ENCODE measurements at places on chromosomes 1 and 21. TPM values are rescaled to one million over a fixed set of nuclear protein-coding genes. Genes with fewer than 3 reads are reported as not detected.

GRCh38 chr1:69569175-69569541, 1.4 kb downstream of the LRRC7 start:
- no peak for DNase-seq

The ASCL5 gene
- not detected for total RNA-seq

The PCSK9 gene
- 1.2 TPM for total RNA-seq

DNA sequence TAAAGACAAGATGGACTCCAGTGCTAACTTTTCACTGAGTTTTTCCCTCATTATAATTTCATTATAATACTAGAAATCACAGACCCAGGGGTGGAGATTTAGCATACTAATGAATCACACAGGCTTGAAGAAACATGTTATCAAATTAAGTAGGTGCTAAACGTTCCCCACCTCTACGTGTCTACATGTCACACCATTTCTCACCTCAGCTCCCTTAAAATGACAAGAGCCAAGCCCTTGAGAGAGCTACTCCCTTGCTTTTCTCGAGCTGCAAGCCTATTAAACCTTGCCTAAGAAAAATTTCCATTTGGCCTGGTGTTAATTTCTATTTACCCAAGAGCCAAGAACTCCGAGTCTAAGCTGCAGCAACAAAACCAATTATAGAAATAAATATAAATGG, 396.3 kb upstream of the NEGR1 start:
- DNase-seq = no peak

The FCGR1A gene
- total RNA-seq = not detected

The SLC25A33 gene
- total RNA-seq = 5.4 TPM

The COL9A2 gene
- total RNA-seq = 3.1 TPM

The PLEKHN1 gene
- total RNA-seq = 109 TPM

DNA sequence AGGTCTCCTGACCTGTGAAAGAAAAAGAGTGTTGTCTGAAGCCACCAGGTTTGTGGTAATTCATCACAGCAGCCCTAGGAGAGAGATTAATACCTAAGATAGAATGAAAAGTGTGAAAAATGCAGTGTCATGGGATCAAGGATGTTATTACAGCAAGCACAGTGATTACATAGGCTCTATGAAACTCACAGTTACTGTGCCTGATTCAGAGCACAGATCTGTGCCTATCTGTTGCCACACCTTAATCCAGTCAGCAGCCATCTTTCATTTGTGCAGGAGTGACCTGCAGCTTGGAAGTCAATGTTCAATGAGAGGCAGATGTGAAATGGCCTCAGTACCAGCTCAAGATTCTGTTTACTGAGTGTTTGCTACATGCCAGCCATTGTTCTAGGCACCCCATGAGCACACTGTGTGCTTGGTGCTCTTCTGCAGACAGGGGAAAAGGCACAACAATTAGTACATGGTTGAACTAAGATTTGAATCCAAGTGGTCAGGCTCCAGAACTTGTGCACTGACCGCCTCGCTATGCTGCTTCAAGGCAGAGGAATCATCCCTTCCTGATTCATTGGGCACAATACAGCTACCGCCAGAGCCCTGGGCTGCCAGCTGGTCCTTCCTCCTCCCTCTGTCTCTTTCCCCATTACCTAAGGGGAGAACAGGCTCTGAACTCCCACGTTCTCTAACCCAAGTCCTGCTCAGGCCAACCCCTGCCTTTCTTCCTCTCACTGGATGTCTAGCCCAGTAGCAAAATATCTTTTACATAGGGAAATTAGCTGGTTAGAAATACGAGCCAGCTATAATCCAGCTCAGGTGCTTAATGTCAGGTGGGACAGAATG, 56.3 kb upstream of the NEK2 start:
- no peak for DNase-seq

The PRKAA2 gene
- 2.1 TPM for total RNA-seq

GRCh38 chr1:74712881-74713280, 20.0 kb downstream of the CRYZ start:
- DNase-seq = no peak

The SH2D2A gene
- not detected for total RNA-seq

The LCE2C gene
- 789 TPM for total RNA-seq

- no peak for DNase-seq
These were observed 150.8 kb downstream of the COP1 start for GRCh38 chr1:176056312-176056711.

The HTR6 gene
- not detected for total RNA-seq

GRCh38 chr1:99956755-99957154, 13.0 kb upstream of the SLC35A3 start:
- DNase-seq = no peak

DNA sequence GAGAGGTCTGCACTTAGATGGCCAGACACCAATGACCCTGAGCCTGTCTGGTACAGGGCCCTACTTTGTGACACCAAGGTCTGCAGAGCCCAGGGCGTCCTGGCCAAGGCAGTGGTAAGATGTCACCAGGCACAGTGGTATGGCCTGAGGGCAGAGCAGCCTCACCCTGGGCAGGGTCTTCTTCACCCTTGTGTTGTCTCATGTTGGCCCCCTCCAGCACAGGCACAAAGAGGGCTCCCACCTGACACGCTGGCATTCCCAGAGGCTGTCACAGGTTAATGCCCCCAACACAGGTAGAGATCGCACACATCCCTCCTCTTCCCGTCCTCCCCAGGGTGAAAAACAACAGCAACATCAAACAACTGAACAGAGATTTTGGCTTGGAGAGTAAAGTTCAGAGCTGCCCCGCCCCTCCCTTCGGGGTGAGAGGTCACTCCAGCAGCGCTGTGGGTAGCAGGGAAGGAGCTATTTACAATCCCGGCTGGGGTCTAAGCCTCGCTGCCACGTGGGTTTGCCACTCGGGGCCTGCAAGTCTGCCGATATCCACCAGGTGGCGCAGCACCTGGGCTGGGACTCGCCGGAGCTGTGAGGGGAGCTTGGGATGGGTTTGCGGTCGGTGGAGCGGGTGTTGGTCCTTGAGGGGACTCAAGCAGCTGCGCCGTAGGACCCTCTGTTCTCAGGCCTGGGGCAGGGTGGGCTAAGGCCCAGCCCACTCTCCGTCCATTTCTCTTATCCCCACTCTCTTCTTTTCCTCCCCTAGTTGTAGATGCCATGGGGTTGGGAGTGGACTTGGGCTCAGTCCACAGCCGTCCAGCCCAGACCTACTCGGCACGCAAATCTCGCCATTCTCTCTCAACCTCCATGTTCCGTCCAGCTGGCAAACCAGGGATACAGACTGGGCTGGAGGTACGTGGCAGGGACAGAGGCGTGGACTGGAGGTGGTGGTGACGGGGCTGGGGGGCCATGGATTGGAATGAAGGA, 12.7 kb downstream of the EFNA3 start:
- peak; percentile 95 for DNase-seq

The MUL1 gene
- 36.2 TPM for total RNA-seq

The MXRA8 gene
- total RNA-seq = 37.4 TPM

DNA sequence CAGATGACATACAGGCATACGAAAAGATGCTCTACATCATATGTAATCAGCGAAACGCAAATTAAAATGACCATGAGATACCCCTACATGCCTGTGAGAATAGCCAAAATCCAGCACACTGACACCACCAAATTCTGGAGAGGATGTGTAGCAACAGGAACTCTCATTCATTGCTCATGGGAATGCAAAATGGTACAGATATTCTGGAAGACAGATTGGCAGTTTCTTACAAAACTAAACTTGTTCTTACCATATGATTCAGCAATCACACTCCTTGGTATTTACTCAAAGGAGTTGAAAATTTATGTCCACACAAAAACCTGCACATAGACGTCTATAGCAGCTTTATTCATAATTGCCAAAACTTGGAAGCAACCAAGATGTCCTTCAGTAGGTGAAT, 52.6 kb downstream of the TM2D1 start:
- no peak for DNase-seq

DNA sequence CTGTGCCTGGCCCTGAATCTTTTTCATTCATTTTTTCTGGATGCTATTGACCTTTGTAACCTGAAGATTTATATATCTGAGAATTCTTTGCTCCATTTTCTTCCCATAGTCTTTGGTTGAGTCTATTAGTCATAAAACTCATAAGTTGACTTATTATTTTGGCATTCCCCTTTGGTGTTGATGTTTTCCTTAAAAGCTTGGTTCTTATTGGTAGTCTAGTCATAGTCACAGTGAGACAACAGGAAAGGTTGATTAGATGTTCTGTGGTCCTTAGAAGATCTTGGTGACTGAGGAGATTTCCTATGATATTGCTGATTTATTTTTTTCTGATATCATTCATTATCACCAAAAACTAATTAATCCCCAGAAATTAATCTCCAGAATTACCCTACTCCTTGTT, 86.2 kb downstream of the PTPRC start:
- no peak for DNase-seq

The TTC39A gene
- total RNA-seq = 16.5 TPM

DNA sequence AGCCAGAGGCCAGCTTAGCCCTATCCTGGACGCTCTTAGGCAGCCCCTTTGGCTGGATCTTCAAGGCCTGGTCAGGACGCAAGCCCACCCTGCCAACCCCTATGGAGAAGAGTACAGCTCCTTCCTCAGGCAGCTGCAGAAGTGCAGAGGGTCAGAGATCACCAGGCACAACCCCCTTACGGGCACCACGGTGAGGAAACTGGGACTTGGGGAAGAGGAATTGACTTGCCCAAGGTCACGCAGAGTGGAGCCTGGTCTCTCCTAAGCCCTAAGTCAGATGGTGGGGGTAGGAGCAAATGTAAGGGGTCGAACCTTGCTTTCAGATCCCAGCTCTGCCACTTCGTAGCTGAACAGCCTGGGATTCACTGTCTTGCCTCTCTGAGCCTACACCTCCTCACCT, 3.7 kb downstream of the E2F2 start:
- no peak for DNase-seq

DNA sequence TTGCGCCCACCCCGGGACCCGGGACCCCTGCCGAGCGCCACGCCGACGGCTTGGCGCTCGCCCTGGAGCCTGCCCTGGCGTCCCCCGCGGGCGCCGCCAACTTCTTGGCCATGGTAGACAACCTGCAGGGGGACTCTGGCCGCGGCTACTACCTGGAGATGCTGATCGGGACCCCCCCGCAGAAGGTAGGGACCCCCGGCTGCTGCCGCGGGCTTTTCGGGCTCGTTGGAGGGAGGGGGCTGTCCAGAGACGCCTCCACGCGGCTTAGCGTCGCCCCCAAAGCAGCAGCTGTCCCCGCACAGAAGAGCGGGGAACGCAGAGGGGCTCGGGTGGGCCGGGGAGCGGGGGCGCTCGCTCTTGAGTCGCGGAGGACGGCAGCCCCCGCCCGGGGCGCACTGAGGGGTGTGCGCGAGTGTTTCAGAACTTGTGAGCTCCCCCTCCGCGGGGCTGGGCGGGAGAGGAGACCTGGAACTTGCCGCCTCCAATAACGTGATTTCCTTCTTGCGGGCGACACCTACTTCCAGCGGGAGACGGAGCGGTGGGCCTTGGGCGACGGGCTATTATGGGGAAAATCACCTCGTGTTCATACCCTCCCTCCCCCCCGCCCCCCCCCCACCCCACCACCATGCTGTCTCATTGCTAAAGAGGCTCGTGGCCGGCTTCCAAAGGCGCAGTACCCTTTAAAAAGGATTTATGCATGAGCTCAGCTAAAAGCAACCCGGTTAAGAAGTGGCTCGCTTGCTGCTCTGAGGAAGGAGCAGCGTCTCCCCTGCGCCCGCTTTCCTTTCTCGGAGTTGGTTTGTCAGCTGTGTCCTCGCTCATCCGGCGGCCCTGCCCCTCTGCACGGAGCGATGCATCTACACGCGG, 664 bp downstream of the BACE2 start:
- DNase-seq = peak; percentile 93

- DNase-seq = no peak
These were observed 3.6 kb upstream of the ADAMTSL4 start for GRCh38 chr1:150545486-150546032.

- DNase-seq = no peak
These were observed 16.2 kb upstream of the PDXK start for GRCh38 chr21:43702785-43703034.

GRCh38 chr1:100422065-100422464, 69.8 kb downstream of the CDC14A start:
- no peak for DNase-seq

DNA sequence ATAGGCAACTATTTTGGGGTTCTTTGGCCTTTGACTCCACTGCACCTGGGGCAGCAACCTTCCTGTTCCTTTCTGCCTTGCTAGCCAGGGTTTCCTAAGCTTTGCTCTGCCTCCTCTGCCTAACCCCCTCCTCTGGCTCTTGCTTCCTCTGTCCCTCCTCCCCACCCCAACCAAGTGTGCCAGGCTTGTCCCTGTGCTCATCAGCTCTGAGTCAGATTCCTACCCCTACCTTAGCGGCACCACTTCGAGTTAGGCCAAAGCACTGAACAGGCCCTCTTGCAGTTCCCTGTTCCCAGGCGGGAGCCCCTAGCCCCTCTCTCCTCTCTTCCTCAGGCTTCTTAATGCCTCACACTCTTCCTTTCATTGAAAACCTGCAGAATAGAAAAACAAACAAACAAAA, 74.8 kb upstream of the HAO2 start:
- DNase-seq = no peak

DNA sequence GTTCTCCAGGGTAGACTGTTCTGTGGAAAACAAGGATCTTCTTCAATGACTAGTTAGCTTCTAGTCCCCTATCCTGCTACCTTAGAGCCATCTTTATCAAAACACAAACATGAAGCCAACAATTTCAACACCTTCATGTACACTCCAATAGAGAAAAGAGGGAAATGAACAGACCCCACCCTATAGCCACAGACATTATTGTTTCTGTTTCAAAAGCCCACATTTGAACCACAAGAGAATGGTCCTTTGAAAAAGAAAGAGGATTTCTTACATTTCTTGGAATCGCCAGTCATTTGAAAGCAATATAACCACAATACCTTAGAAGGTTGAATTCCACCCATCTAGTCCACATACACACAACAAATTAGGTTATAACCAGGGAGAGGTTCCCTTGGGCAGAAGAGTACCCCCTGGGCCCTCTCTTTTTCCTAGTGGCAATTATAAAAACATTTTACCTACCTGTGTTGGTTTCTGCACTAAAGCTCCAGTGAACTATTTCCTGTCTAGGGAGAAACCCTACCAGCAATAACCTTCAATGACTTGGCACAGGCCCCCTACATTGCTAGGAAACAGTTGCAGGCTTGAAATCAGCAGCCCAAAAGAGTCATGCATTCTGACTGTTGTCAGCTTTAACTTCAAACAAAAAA, 2.7 kb upstream of the LPGAT1 start:
- no peak for DNase-seq

- no peak for DNase-seq
These were observed 411.2 kb downstream of the PLPP3 start for GRCh38 chr1:56168176-56168575.

The AQP10 gene
- not detected for total RNA-seq

GRCh38 chr1:101379950-101380349, 143.1 kb downstream of the S1PR1 start:
- DNase-seq = no peak

DNA sequence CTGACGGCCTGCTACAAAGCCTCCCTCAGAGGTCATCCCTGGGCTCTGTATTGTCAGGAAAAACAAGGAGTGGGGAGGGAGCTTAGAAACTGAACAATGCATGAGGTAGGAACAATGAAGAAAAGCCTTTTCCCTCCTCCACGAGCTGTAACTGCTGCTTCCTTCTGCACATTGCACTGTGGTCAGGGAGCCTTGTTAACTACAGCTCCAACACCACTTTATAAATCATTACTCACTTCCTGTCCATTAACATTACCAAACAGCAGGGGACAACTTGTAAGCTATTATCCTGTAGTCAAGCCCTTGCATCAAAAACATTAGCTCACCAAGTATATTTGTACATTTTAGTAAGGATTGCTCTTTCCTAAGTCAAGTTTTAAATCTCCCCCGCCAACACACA, 336.0 kb upstream of the NR5A2 start:
- no peak for DNase-seq

The RGS13 gene
- total RNA-seq = not detected

- DNase-seq = no peak
These were observed 90.7 kb downstream of the ZNF281 start for GRCh38 chr1:200319148-200319547.

Measured in lower leg skin (tissue), 4 donors.